ENCODE measurements at places on chromosomes 4 and X.

GRCh38 chrX:139920316-139920715 lies 12.5 kb downstream of the ATP11C start:
- no peak for DNase-seq

DNA sequence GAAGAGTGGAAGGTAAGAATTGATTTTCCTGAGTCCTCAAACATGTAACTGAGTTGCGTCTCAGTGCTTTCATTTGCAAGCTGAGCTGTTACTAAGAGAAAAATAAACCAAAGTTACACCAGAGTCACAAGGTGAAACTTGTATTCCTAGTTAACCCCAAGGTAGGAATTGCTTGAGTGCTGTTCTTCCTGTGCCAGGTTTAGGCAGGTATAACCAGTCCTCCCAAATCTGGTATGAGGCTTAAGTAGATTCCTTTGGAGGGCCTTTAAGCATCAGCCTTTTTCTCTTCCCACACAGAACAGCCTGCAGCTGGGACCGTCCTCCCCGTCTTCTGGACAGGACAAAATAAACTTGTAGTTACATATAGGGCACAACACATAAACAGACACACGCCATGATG lies 2.3 kb upstream of the BTC start:
- no peak for DNase-seq

DNA sequence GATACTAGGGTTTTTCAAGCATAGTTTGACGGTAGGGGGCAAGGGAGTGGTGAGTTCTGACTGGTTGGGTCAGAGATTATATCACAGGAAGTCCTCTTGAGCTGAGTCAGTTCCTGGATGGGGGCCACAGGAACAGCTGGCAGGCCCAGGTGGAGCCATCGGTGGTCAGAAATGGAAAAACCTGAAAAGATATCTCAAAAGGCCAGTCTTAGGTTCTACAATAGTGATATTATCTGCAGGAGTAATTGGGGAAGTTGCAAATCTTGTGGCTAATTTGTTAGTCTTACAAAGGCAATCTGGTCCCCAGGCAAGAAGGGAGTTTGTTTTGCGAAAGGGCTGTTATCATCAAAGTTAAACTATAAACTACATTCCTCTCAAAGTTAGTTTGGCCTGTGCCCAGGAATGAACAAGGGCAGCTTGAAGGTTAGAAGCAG lies 159.3 kb downstream of the PTCHD1 start:
- DNase-seq, result no peak

DNA sequence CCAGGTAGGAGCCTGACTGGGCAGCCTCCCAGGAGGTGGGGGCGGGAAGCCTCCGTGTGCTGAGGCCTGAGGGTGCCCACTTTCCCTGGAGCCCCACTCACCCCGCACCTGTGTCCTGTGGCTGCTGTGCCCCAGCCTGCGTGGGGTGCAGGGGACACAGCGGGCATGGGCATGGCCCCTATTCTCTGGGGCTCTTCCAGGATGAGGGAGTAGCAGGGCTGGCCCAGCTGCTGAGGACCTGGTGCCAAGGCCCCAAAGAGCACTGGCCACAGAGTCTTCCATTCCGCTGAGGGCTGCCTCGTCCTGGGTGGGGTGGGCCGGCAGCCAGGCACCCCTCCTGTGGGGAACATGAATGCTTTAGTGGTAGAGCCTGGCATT lies 51.7 kb upstream of the SORCS2 start:
- no peak for DNase-seq

GRCh38 chr4:151013944-151014343 lies 1.1 kb downstream of the LRBA start:
- DNase-seq, result no peak

GRCh38 chr4:149961876-149962597 lies 116.2 kb upstream of the DCLK2 start:
- no peak for DNase-seq

GRCh38 chr4:142690406-142691163 lies 155.5 kb downstream of the INPP4B start:
- DNase-seq, result no peak

DNA sequence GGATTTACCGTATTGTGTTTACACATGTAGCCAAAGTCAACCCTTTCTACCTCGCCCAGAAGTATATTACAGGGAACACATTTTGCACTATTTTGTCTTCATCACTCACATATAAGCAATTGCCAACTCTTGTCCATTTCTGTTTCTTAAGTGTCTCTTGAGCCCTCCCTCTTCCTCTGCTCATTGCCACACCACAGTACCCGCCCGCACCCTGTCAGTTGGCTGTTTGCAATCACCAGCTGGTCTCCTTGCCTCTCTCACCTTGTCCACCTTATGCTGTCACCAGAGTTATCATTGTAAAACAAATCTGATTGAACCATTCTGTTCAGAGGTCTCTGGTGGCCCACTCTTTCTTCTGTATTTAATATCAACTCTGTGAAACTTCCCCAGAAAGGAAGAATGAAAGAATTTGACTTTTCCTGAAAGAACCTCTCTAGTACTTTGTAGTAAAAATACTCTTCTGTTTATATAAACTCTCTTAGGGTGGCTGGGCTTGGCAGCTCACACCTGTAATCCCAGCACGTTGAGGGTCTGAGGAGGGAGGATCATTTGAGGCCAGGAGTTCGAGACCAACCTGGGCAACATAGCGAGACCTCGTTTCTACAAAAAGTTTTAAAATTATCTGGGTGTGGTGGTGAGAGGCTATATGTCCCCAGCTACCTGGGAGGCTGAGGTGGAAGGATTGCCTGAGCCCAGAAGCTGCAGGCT lies 50.2 kb downstream of the ING2 start:
- no peak for DNase-seq

- no peak for DNase-seq
These were observed 26.4 kb upstream of the SEC24B start for GRCh38 chr4:109407027-109407737.
